CD4-positive, alpha-beta T cell treated with Interleukin-12 subunit alpha and Interleukin-12 subunit beta, for 1 hour (primary cell): ENCODE measurements at places on chromosomes 4 and X.

DNA sequence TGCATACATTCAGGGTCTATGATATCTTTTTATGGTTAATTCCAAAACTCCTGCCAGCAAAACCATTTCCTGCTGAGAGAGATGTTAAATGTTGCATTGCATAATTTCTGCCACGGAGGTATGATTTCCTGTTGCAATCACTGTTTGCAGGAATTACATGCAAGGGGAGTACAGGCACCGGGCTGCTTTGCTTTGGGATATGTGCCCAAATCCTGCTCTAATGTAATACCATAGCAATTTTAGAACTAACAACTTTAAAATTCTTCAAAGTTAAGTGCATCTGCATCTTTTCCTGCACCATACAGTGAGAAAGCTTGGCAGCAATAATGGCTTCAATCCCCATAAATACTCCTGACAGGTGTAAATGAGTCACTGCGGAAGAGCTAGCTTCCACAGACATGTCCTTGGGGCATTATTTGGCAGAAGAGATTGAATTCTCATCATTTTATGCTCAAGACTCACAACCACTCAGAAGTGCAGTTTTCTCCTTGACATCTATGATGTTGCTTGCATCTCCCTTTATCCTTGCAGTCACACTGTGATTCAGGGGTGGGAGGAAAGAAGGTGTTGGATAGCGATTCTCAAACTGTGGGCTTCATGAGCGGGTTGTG is 29.6 kb downstream of the TRIM2 start:
- no peak for DNase-seq

DNA sequence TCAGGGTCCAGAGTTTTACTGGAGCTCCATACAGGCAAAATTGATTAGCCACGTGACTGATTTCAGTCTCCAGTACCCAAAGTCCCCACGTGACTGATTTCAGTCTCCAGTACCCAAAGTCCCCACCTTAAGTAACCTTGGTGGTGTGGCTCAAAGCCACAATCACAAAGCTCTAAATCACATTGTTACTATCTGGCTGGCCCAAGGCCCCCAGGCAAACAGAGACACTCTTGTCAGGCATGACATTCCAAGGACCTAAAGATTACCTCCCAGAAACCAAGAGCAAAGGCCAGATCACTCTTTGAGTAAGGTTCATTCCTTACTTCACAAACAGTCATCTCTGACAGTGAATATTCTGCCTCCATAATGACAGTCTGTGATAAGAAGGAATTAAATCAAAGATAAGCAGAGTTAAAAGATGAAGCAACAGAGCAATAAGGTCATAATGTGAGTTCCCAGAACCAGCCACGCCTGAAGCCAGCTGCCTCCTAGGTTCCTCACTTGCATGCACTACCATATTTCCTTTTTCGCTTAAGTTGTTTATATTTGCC is 78.5 kb downstream of the ANXA3 start:
- DNase-seq, result no peak

GRCh38 chrX:23317799-23318724 is 16.6 kb upstream of the PTCHD1 start:
- DNase-seq, result peak; percentile 12

DNA sequence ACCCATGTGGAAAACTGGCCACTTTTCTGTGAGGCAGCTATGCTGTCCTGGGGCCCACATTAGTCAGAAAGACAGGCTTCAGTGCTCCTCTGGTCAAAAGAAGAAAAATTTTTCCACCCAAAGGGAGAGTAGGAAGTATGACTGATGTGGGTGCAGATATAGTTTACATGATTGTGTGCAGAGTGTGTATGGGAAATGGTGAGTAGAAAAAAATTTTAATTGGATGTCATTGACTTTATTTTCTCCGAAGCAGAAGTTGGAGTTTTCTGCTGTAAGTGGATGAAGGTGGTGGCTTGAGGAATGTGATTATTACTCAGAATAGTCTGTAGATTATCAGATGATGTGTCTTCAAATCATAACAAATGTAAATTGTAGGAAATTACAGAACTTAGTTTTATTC is 241.5 kb upstream of the IGFBP7 start:
- DNase-seq, result no peak

DNA sequence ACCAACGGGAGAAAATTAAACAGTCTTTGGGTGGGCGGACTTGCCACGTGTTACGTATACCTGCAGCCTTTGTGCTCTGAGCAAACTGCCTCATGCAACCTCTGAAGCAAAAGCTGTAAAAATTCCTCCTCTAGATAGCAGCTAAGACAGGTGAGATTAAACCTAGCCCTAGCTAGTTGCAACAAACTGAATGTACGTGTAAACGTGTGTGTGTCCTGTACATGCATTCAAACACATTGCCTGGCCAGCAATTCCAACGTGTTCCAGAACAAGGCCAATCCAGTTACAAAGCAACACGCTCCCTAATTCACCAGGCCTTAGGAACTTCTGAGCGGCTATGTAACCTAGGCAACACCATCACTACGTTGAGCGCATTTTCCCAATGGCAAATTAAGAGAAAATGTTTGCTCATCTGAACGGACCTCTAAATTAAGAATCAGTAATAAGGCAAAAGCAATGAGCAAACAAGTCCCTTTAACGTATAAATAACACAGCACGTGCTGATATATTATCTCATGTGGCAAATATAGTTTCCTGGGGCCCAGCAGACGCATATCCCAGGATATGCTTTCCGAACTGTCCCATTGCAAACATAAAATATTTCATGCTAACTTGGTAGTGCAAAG is 792 bp downstream of the PPID start:
- peak; percentile 3 for DNase-seq

DNA sequence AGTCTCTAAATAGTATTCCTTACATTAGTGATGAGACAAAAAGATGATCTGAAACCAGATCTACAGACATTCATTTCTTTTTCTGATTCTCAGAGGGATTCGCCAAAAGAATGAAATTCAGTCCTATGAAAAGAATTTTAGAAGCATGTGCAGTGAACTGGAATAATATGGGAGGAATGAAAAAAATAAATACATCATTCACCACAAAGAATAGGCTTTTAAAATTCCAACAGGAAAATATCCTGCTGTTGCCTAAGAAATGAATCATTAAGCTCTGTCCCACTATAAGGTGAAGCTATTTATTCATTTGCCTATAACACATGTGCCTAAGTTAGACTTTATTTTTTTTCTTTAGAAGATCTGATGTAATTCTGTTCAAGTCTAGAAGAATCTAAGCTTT is 165.9 kb downstream of the IL15 start:
- DNase-seq, result no peak

DNA sequence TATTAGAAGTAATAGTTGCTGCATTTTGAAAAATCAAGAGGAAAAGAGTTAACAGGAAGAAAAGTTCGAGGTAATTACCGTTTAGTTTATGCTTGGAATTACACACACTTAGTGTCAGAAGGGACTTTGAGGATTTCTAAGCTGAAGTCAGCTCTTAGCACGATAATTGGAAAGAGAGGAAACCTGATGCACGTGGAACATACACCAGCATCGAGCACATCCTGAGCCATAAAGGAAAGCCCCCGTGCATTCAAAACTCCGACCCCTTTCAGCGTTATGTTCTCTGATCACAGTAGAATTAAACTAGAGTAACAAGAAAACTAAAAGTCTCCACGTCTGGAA is 400 bp upstream of the PAQR3 start:
- DNase-seq, result no peak

- no peak for DNase-seq
These were observed 189.9 kb downstream of the IL15 start for GRCh38 chr4:141826260-141826659.

DNA sequence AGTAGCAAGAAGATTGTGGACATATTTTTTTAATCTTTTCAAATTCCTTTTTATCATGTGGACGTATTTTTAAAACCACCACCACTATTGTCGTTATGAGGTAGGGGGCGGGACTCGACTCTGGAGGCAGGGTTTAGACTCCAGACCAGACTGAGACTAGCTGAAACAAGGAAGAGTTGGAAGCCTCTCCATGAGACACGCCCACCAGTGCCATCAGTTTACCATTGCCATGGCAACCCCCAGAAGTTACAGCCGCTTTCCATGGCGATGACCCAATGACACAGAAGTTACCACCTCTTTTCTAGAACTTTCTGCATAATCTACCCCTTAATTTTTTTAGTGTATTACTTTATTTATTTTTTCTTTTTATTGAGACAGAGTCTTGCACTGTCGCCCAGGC is 8.7 kb downstream of the MRFAP1 start:
- no peak for DNase-seq

DNA sequence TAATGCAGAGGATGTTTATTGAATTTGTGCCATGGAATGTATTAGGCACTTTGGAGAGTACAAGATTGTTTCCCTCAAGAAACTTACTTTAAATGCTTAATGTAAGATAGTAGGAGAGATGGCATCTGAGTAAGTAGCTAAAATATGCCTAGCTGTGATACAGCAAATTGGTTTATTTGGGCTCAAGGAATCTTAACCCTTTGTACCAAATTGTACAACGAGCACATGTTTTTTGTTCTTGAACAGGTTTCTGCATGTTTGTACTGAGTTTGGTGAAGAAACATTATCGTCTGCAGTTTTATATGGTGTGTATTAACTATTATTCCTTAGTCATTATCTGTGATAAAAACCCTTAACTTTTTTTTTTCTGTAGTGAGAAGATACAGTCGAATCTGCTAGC is 48.6 kb downstream of the CDS1 start:
- no peak for DNase-seq

DNA sequence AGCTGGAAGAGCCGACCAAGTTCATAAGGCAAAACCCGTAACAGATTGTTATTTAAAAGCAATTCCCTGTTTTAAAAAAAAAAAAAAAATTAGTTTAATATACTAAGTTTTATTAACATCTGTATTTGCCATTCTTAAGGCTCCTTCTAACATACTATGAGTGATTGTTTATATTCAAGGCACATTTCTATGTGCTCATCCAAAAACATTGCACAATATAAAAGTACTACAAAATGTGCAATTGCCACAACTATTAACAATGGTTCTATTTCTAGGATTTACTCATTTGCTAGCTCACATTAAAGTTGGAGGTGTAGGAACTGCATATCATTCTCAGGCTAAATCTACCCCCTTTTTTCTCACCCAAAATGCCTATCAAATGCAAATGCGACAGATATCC is 46.1 kb downstream of the CNOT6L start:
- DNase-seq, result no peak

GRCh38 chr4:1874201-1874600 is 3.0 kb downstream of the NSD2 start:
- no peak for DNase-seq

DNA sequence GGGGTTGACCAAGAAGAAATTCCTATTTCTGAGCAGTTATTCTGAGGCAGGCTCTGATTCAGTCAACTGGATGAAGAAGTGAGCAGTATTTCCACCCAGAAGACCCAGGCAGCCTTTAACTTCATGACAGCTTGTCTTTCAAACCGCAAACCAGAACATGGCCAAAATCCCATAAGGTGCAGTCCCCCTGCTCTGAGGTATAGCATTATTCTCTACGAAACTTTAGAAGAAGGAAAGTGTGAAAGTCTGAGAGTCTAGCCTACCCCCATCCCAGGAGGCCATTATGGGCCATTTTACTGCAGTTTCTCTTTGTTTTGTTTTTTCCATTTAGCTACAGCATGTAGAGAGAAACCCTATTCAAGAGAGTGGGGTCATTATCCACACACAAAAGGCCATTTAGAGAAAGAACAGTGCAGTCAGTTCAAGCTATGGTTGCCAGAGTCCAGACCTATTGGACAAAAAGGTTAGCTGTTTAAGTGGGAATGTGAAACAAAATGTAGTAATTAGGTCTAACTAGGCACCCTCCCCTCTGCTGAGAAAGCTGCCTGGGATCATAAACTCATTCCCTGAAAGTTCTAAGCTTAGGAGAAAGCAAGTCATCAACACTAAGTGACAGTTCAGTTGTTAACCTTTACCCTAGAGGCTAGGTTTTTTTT is 52.1 kb upstream of the RASGEF1B start:
- no peak for DNase-seq

GRCh38 chrX:43703211-43703791 is 47.2 kb downstream of the MAOA start:
- DNase-seq, result no peak

- no peak for DNase-seq
These were observed 136.0 kb downstream of the NKX6-1 start for GRCh38 chr4:84362896-84363655.

- no peak for DNase-seq
These were observed 315.6 kb downstream of the ARHGAP24 start for GRCh38 chr4:85790582-85790981.

DNA sequence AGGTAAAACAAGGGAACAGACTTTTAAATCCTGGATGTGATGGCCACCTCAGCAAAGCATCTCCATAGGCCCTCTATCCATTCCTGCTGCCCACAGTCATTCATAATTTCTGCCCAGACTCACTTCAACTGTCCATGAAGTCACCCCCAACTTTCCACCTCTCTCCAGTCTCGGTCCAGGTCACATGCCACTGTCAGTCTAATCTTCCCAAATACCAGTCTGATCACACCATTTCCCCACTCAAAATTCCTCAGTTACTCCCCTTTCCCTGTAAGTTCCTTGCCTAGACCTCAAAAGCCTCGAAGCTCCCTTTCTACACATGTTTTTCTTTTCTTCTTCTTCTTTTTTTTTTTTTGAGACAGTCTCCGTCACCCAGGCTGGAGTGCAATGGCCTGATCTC is 51.2 kb upstream of the HOPX start:
- DNase-seq, result no peak

DNA sequence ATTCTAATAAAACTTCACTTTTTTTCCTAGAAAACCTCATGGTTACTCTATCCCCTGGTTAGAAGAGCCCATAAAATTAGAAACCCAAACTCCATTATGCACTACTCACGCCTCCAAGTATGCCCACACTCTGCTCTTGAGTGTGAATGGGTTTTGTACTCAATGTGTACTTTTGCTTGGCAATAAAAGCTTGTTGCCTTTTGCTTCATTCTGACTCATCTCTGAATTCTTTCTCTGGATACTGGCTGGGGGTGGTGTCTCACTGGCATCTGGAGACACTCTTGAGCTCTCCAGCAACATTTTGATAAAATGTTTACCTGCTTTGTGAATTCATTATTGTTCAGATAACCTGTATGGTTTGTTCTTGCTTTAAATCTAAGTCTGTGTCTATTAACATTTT is 963.3 kb downstream of the TRAM1L1 start:
- no peak for DNase-seq

DNA sequence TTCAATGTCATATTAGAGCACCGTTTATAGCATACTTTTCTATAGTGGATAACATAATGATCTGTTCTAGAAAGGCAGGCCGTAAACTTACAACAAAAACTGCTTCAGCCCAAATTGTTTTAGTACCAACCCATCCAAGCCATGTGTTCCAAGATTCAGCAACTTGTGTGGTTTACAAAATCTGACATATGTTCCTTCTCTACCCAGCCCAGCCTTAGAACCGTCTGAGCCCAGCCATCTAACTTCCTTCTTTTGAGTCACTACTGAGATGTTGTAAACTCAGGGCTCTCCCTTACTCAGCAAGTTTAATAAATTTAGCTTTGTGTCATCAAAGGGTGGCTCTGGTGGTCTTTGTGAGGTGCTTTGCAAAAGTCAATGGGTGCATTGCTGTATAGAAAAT is 32.4 kb upstream of the REPS2 start:
- DNase-seq, result no peak
